Umbilical cord (tissue), 2 donors: ENCODE measurements at places on chromosomes 3 and 15. TPM values are rescaled to one million over a fixed set of nuclear protein-coding genes. Genes with fewer than 3 reads are reported as not detected.

- no peak for DNase-seq
Observed at GRCh38 chr15:101476756-101477155, 12.8 kb downstream of the PCSK6 start.

GRCh38 chr15:88479169-88479568, 11.7 kb downstream of the MRPS11 start:
- peak; percentile 23 for DNase-seq

DNA sequence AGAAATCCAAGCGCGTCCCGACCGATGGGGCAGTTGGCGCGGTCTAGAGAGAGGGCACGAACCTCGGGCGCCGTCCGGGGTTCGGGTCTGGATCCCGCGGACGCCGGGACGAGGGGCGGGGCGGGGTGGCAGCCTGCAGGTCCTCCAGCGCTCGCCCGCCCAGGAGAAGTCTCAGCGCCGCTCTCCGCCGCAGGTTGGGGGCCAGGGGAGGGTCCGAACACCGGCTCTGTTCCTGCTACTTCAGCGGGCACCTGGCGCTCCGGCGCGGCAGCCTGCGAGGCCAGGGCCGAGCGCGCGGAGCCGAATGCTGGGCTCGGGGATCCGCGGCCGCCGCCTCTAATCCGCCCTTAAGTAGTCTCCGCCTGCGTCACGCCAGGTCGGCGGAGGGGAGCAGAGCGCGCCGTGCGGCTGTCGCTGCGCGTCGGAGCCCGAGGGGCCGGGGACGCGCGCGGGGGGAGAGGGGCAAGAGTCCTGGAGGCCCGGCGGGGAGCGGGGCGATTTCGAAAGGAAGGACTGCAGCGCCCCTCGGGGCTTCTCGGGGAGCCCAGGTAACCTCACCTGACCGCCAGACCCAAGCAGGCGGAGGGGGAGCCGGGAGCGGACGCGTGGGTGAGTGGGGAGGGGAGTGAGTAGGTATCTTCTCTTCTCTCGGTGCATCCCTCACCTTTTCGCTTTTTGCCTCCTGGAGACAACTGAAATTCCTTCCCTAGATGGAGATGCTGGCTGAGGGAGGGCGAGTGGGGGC, at the start of gene GJD2:
Gene GJD2 (minus strand): TSS at position 325 of the 745 bp plus-strand sequence. CDS start 510 bp downstream, outside the sequence.
- DNase-seq, result no peak

DNA sequence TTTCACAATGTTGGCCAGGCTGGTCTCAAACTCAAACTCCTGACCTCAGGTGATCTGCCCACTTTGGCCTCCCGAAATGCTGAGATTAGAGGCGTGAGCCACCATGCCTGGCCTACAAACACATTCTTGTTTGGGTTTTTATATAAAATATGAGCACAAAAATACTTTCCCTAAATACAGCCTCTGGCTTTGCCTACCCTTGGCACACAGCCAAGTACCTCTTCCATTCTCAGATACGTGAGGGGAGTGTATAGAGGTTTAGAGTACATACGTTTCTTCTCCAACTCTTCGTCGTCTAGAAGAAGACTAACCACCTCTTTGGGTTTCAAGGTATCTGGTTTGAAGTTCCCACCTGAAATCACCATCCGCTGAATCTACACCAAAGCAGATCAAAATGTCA, 33.5 kb downstream of the CHAC1 start:
- no peak for DNase-seq

Gene TIGIT
- total RNA-seq, result 5.5 TPM

- DNase-seq, result no peak
Observed at GRCh38 chr3:146550070-146550615, 5.7 kb upstream of the PLSCR1 start.
